ENCODE measurements at places on chromosomes 5 and 9. TPM values are rescaled to one million over a fixed set of nuclear protein-coding genes. Genes with fewer than 3 reads are reported as not detected.
A peak's percentile ranks its signal among the peaks of the same experiment; 100 is the strongest.

Gene SH3GL2
- total RNA-seq = not detected

Gene EPB41L4B
- 9.9 TPM for total RNA-seq

Gene ECSCR
- total RNA-seq = 18.0 TPM

Gene ELAVL2
- total RNA-seq = not detected

Gene ABITRAM
- total RNA-seq = 17.5 TPM

Gene NOL6
- 13.0 TPM for total RNA-seq

Gene ORM1
- total RNA-seq = 1.2 TPM

Gene SIT1
- total RNA-seq = not detected

Gene PCDHGA6
- 6.7 TPM for total RNA-seq

Gene TXNDC8
- not detected for total RNA-seq

Gene LVRN
- 0.65 TPM for total RNA-seq

Gene AK8
- total RNA-seq = 0.22 TPM

Gene FOXD4L4
- not detected for total RNA-seq

DNA sequence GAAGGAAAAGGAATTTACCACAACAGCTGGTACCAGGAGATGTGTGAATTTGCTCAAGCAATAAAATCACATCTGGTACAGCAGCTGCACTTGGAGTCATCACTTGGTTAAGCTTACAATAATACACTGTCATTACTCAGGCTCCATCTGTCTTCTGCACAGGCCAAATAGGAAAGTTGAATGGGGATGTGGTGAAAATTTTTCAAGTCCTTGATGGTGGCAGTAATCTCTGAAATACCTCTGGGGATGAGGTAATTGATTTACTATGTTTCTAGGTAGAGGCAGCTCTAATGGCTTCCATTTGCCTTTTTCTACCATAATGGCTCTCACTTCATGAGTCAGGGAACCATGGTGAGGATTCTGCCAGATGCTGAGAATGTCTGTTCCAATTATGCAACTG lies 206.8 kb upstream of the ATP10B start:
- DNase-seq = no peak

GRCh38 chr5:56480078-56480704 lies 247.1 kb upstream of the ANKRD55 start:
- no peak for DNase-seq

GRCh38 chr9:13139641-13140171 lies 139.8 kb downstream of the MPDZ start:
- no peak for DNase-seq

DNA sequence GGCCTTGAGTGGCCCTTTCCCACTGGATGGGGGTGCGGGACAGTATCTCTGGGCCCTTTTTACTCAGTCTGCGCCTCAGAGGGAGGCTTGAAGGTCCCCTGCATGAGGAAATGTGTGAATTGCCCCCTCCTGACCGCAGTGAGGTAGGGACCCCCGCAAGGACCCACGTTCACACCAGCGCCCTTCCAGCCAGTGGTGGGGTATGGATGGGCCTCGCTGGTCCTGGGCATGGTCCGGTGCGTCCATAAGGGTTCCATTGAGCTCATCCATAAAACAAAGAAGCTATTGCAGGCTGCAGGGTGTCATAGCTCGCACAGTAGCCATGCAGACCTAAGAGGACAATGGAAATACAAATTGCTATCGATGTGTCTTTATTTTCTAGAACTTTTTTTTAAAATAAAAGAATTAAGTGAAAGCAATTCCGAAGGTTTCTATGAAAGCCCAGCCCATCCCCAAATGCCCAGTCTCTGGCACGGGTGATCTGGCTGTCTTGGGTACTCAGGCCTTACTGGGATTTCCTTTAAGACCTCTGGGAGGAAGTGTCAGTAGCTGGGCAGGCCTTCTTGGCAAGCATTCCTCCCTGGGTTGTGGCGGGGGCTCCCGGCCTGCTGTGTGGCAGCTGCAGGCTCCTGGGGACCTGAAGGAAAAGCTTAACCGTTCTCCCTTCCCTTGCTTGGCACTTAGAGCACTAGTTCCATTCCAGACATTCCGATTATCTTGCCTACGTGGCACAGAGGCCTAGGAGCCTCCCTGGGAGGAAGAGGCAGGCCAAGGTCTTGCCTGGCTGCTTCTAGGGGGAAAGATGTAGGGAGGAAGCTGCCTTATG lies 1.5 kb upstream of the SEMA5A start:
- DNase-seq = no peak

DNA sequence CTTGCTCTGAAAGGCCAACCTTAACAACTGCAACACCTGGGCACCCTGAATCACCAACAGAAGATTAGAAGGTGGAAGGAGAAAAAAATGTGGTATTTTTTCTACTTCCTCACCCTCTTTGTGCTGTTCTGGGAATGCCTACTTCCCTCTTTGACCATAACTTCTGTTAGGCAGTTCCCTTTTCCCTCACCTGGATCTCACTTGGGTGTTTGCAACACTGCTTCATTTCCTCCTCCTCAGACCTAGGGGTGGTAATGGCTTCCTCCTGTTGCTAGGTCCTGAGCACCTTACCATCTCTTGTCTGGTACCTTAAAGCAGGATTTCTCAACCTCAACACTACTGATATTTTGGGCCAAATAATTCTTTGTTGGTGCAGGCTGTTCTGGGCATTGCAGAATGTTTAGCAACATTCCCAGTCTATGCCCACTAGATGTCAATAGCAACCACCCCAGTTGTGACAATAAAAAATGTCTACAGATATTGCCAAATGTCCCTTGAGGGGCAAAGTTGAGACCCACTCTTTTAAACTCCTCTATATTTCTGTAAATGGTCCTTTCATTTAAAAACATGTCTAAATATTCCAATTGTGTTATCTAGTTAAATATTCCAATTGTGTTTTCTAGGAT lies 300.0 kb upstream of the VLDLR start:
- no peak for DNase-seq

- DNase-seq = no peak
Measured at GRCh38 chr5:153714798-153715197, 224.3 kb downstream of the GRIA1 start.

GRCh38 chr9:73523391-73523790 lies 371.7 kb downstream of the ANXA1 start:
- DNase-seq = no peak

DNA sequence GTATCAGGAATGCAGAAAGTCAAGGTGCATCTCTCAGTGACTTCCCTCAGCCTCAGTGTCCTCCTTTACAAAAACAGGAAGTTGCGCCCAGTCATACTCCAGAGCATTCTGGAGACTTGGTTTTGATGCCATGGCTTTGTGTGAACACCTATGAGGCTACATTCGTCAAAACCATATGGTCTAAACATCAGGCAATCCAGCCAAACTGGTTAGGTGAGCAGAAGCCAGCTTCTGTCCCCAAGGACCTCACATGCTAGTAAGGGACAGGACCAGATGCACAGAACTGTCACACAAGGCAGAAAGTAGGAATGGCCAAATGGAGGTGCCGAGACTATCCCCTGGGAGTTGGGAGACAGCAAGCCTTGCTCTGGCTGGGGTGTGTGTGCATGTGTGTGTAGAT lies 217.2 kb downstream of the MELK start:
- no peak for DNase-seq

DNA sequence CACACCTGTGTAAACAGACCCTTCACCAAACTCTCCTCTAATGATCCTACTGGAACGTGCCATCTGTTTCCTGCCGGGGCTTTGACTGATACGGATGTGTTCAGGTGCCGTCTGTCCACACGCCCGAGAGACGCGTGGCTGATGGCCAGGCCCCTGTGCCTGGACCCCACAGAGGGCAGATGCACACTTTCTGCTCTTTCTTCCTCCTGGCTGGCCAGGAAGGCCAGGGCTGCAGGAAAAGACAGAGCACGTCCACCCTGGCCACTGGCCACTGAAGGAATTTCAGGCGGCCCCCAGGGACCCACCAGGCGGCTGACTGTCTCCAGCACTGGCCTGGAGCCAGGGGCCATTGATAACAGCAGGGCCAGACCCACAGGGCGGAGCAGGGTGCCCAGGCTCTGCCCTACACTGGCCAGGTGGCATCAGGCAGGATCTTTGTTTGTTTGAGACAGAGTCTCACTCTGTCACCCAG lies 3.6 kb upstream of the ENG start:
- DNase-seq = peak; percentile 85

DNA sequence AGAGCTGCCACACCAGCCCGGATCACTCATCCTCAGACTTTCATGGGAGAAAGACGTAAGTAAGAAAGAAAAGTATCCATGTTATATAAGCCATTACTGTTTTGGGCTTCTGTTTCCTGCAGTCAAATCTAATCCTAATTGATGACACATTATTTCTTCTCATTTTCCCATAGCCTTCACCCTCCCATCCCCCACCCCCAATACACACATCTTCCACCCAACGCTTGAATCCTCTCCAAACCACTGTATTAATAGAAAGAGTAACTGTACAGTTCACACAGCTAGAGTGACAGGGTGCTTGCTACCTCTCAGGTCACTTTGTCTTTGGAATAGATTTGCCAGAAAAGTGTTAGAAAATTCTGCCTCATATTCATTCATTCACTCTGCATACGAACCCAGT lies 69.3 kb upstream of the IL17B start:
- DNase-seq = no peak

GRCh38 chr9:116464987-116465571 lies 222.0 kb upstream of the TRIM32 start:
- DNase-seq = no peak

DNA sequence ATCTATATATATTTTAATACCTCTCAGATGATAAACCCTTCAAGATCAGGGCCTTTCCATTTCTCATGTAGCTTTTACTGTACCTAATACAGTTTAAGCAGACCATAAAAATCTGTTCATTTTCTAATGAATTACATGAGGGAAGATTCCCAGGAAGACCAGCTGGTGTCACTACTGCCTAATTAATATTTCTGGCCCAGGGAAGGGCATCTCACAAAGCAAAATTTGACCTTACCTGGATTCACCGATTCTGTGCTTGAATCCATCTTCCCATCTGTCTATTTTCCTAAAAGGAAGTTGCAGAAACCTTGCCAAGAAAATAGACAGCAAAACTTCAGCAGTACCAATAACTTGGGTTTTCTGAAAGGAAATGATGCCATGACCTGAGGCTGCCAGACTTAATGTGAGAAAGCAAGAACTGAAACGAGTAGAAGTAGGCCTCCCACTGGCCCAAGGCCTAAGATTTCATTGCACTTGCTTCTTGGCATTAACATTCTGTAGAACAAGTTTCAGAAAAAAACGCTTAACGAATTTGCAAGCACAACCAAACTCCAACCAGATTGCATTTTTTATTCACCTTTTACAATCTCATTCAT lies 83.0 kb upstream of the GLIS3 start:
- DNase-seq = no peak

DNA sequence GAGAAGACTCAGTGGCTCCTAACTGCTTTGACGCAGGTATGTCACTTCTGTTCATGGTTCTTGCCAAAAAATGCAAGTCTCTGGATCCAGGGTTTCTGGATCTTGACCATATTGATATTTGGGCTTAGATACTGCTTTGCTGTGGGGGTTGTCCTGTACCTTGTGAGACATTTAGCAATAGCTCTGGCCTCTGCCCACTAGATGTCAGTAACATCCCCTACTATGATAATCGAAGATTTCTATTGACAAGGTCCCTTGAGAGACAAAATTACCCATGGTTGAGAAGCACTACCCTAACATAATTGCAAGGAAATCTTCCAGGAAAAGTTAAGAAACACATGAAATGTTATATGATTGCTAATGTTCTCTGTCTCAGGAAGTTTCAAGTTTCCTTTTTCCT lies 285.4 kb downstream of the TMEM232 start:
- no peak for DNase-seq

DNA sequence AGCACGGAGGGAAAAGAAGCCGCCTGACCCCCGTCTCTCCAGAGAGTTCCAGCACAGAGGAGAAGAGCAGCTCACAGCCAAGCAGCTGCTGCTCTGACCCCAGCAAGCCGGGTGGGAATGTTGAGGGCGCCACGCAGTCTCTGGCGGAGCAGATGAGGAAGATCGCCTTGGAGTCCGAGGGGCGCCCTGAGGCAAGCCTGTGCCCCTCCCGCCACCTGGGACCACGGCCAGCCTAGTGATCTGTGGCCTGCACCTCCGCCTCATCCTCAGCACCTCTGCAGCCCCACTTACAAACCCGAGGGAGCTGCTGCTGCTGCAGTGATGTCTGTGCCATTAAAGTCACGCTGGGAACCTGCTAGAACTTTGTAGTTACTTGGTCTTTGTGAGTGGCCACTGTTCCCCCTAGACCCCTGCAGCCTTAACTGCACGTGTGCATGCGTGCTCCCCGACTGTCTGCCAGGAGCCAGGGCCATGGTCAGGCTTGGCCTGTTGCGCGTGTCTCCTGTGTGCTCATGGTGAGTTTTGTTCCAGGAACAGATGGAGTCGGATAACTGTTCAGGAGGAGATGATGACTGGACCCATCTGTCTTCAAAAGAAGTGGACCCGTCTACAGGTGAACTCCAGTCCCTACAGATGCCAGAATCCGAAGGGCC lies 12.5 kb downstream of the SQSTM1 start:
- no peak for DNase-seq

- DNase-seq = no peak
Measured at GRCh38 chr5:79464695-79465332, 49.1 kb downstream of the HOMER1 start.

GRCh38 chr5:112634796-112635195 lies 102.9 kb upstream of the APC start:
- DNase-seq = no peak

- DNase-seq = no peak
Measured at GRCh38 chr9:129480745-129481144, 140.2 kb downstream of the C9orf50 start.

GRCh38 chr9:70581955-70582350 lies 167.5 kb upstream of the KLF9 start:
- no peak for DNase-seq

DNA sequence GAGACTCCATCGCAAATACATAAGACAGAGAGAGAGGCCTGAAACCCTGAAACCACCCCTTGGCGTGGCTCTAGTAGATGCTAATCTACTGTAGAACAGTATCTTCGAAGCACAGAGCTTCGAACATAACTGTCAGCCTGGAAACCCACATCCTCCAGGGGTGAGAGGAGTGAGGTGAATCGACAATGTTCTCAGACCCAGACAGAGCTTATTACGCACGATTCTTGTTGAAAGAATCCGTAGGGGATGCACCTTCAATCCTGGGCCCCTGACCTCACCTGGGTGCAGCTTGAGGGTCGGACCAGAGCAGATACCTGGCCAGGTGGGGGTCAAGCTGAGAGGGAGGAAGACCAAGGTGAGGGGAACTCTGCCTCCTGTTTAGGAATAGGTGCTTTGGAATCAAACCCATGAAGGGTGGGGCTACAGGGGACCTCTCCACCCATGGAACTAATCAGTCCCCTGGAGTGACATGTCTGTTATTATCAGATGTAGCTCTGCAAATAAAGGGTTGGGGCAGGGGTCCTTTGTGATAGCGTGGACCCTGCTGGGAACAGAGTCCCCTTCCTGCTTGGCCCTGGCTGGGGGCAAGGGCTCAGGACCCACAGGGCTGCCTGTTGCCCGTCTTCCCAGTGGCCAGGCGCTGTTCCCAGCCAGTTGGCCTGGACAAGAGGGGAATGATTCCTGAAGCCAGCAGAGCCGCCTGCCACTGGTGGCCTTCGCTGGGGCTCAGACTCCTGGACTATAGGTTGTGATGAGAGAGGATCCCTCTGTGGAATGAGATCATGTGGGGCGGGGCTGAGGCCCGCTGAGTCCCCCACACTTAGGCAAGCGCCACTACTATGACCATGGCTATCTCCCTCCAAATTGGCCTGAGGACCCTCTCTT lies 41.2 kb downstream of the DBH start:
- DNase-seq = peak; percentile 32
